ENCODE measurements at places on chromosomes 5 and 9.

GRCh38 chr9:75054368-75055001, 26.4 kb upstream of the CARNMT1 start:
- peak; percentile 77 for DNase-seq

DNA sequence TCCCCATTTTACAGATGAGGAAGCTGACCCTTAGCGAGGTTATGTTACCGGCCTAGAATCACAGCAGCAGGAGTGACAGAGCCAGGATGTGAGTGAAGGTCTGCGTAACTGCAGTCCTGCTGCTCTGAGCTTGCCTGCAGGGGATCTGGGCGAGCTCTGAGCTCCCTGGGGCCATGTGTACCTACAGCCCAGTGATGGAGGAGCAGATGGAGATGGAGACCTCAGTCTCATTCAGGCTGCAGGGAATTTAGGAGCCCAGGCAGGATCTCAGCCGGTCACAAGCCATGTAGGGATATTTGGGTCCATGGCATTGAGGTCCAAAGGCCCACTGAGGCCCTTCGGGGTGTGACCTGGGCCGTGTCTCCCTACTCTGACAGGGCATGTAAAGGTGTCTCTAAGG, 170.6 kb downstream of the CACNA1B start:
- no peak for DNase-seq

- DNase-seq, result peak; percentile 38
Measured at GRCh38 chr5:143790457-143791112, 21.4 kb upstream of the HMHB1 start.

GRCh38 chr5:122462486-122462885, 150.4 kb downstream of the SNCAIP start:
- DNase-seq, result no peak

GRCh38 chr5:172044631-172045314, 38.3 kb upstream of the FBXW11 start:
- DNase-seq, result no peak

GRCh38 chr9:133255371-133256135, 19.4 kb downstream of the ABO start:
- DNase-seq, result no peak

GRCh38 chr5:83632874-83633273, 87.8 kb downstream of the HAPLN1 start:
- DNase-seq, result peak; percentile 48

- no peak for DNase-seq
Measured at GRCh38 chr5:151721087-151721646, 34.5 kb upstream of the SPARC start.

- no peak for DNase-seq
Measured at GRCh38 chr9:104841601-104842141, 77.7 kb downstream of the NIPSNAP3B start.

- no peak for DNase-seq
Measured at GRCh38 chr5:36178524-36178890, 26.6 kb downstream of the SKP2 start.

- no peak for DNase-seq
Measured at GRCh38 chr5:146706321-146706972, 172.1 kb downstream of the PPP2R2B start.

DNA sequence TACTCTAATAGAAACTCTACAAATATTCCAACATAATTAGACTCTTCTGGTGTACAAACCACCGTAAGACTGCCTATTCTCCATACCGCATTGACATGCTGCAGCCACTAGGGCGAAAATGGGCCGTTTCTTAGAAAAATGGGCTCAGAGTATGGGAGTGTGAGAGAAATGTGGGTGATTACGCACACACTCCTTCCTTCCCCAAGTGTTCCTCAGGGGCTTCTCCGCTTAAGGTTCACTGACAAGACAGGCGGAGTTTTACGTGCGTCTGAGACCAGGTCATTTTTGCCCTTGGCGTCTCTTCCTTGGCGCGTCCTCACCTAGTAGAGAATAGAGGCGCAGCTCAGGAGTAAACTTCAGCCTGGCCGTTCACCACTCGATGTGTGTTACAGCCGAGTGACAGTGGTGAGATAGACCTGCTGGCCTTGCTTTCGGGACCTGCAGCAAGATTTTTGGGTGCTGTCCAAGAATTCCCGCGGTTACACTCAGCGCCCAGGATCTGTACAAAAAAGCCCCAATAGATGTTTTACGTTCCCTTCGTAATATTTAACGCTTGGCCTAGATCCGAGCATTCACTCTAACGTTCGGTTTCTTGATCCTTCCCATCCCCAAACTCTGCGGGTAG, 1.8 kb upstream of the NTRK2 start:
- peak; percentile 41 for DNase-seq

DNA sequence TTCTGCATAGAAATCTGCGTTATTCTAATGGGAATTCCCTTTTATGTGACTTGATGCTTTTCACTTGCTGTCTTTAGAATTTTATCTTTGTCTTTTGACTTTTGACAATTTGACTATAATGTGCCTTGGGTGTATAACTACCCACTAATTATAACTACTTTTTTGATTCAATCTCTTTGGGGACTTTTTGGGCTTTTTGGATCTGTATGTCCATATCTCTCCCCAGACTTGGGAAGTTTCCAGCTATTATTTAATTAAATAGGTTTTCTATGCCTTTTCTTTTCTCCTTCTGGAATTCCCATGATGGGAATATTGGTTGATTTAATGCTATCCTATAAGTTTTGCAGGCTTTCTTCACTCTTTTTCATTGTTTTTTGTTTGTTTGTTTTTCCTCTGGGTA, 57.9 kb downstream of the LRRTM2 start:
- DNase-seq, result no peak

DNA sequence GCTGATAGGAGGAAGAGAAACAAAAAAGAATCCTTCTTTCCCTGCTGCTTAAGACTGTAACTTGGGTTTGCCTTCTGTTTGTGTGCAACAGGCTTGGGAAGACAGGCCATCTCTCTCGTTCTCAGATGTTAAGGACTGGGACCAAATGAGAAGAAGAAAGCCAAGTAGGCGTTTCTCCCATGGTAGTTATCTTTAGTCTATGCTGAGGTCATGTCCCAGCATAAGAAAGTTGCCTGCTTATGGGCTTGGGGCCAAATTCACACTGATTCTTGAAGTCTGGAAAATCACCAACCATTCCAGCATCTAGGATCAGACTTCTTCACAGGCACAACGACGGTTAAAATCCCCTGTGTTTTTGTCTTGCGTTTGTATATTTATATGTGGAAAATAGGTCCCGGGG, 44.2 kb upstream of the PALM2AKAP2 start:
- no peak for DNase-seq

- DNase-seq, result no peak
Measured at GRCh38 chr5:18325431-18325830, 691.2 kb downstream of the TAF11L14 start.

- DNase-seq, result no peak
Measured at GRCh38 chr5:92468295-92468694, 1085.2 kb upstream of the ARRDC3 start.

- no peak for DNase-seq
Measured at GRCh38 chr9:2354216-2354615, 267.4 kb upstream of the VLDLR start.

GRCh38 chr5:163350083-163350482, 87.3 kb upstream of the CCNG1 start:
- no peak for DNase-seq

GRCh38 chr9:71628247-71628646, 140.1 kb downstream of the CEMIP2 start:
- DNase-seq, result no peak

DNA sequence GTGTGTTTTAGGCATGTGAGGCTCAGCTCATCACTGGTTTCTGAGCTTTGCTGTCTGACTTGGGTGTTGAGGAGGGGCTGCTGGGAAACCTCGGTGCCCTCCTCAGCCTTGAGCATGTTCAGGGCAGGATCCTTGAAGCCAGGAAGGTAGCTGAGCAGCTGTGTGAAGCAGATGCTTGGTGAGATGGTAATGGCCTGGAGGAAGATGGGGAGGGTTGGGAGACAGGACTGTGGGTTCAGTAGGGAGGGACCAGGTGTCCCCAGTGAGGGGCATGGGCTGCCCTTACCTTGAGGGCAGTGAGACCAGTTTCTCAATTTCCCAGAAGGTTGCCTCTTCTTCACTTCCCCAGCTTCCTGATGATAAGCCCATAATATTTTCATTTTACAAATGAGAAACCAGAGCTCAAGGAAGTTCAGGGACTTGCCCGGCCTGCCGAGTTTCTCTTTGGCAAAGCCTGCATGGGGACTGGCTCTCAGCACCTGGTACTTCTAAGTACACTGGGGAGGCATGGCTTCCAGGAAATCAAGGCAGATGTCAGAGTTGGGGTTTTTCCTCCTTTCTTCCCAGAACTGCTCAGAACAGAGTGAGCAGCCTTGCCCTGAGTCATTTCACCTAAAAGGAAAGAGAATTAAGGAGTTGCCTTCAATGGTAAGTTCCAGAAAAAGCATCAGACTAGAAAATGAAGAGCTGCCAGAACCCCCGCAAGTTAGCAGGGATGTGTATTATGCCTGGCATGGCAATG, 225.7 kb downstream of the MAST4 start:
- no peak for DNase-seq

DNA sequence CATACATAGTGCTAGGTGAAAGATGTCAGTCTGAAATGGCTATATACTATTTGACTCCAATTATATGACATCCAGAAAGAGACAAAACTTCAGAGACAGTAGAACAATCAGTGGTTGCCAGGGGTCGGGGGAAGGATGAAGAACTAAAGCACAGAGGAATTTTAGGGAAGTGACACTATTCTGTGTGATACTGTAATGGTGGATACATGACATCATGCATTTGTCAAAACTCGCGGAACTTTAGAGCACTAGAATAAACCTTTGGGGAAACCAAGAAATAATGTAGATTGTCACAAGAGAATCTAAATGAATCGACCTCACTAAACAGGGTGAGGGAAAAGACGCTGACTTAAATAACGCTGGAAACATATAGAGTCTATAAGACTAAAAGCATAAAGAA, 107.0 kb upstream of the RETREG1 start:
- no peak for DNase-seq

DNA sequence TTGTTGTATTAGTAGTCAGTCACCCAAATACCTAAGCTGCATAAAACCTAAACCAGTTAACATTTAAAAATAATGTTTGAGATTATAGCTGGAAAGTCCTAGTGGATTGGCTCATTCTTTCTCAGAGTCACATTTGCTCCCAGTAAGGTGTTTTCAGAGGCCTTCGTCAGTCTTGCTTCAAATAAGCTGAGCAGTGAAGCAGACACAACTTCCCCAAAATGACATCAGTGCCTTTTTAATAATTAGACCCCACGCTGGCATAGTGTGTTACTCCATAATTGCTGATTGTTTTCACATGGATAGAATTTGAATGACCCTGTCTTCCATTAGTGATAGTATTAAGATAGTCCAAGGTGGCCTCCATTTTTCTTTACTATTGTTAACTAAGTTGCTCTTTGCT, 245.8 kb downstream of the PJA2 start:
- no peak for DNase-seq

- DNase-seq, result no peak
Measured at GRCh38 chr9:125972012-125972729, 225.0 kb downstream of the PBX3 start.

GRCh38 chr5:55104036-55104772, 1.8 kb downstream of the GZMA start:
- DNase-seq, result no peak

DNA sequence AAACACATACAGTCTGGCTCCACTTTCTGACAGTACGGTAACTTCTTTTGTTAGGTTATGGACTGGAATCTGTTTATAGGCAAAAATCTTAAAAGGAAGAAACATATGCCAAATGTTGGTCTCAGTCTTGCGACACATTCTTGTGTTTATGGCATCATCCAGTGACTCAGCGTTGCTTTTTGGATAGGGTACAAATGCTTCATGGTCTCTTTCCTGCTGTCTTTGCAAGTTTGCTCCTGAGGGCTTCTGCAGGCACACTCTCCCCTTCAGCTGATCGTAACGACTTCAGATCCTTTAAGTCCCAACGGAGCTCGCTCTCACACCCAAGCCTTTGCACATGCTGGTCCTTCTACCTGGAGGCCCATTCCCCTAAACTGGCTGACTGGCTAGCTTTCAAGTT, 23.6 kb upstream of the TNFSF8 start:
- peak; percentile 84 for DNase-seq

DNA sequence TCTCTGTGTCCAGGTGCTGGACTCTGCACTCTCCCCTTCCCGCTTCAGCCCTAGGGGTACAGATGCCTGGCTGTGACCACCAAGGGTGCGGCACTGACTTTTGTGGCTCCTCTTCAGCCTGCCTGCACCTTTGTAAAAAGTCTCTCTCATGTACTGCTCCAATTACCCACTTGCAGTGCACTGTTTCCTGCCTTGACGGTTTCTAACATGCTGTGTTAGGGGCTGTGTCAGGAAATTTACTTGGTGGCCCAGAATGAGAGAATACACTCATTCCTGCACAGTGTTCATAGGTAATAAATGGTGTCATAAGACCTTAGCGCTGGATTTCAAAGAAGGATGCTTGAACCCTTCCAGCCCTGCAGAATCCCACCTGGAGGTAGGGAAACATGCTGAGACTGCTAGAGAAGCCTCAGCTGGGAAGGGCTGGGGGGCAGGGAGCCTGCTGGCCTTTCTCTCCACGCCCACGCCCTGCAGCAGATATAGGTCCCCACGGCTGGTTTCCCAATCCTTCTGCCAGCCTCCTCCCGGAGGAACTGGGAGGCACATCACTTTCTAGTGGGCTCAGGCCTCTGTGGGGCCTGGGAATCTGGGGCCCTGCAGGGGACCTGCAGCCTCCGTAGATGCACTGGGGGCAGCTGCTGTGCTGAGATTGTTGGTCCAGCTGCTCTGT, 17.6 kb upstream of the HRH2 start:
- DNase-seq, result no peak

DNA sequence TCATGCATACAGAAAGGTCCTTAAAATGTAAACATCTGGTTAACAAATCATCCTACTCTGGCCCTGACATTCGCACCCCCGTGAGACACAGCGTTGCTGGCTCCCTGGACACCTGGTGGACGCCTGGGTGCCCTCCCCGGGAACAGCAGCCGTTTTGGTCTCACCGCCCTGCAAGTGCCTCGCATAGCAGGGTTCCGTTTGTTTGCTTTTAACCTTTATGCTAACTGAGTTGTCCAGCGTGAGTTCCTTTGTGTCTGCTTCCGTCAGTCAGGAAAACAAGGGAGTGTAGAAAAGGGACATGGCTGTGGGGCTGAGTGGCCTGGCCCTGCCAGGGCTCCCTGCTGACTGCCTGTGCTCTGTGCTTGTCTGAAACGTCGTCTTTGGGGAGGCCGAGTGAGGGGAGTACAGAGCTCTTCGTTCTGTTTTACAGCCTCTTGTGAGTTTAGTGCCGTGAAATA, 91.8 kb upstream of the CACNA1B start:
- no peak for DNase-seq

GRCh38 chr9:100990605-100991381, 37.7 kb upstream of the PLPPR1 start:
- no peak for DNase-seq
